ENCODE measurements at places on chromosomes 3 and 15.

DNA sequence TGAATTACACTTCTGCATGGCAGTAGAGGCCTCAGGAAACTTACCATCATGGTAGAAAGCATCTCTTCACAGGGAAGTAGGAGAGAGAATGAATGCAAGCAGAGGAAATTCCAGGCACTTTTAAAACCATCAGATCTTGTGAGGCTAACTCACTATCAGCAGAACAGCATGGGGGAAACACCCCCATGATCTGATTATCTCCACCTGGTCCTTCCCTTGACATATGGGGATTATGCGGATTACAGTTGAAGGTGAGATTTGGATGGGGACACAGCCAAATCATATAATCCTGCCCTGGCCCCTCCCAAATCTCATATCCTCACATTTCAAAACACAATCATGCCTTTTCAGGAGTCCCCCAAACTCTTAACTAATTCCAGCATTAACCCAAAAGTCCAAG, 691.1 kb downstream of the SI start:
- no peak for DNase-seq

DNA sequence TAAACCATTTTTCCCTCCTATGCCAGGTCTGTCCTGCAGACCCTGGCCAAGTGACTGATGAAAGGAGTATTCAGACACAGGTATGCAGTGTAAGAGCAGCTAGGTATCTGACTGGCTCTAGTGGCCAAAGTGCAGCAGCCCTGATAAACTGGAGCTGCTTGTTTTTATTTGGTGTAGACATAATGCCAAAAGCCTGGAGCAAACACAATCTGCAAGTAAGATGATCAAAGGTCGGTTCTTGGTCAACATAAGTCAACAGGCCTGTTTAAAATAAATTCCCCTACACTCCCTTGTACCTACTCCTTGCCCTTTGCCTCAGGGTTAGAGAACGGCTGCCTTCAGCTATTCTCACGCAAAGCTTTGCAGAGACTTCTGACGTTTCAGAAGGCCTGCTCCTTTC, 1003.1 kb downstream of the ZPLD1 start:
- DNase-seq = no peak

- DNase-seq = no peak
Observed at GRCh38 chr3:145190138-145190537, 970.8 kb downstream of the PLOD2 start.

DNA sequence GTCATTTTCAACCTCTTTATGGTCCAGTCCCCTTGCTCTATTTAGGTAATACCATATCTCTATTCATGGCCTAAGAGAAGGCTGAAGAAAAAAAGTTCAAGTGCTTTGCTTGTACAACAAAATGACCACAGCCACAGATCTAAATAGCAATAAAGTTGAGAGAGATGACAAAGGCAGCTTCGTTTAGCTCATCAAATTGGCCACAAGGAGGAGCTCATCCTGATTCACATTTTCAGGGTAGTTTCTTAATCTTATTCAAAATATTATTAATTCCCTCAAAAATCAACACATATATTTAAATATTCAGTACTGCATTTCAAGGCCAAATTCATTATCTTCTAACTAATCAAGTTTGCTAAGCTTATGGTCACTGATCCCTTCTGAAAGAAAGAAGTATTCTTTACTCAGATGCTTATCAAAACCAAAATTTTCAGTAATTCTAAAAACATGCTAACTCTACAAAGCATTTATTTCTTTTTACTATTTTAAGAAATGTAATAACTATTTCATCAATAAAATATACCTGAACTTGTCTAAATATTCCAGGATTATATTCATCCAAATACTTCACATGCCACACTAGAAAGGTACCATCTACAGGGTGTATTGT, 85.5 kb downstream of the DMXL2 start:
- DNase-seq = no peak

- no peak for DNase-seq
Observed at GRCh38 chr3:29370476-29371420, 89.9 kb downstream of the RBMS3 start.

GRCh38 chr3:28856796-28857195, 424.1 kb upstream of the RBMS3 start:
- DNase-seq = no peak

Data from C1 segment of cervical spinal cord (tissue), 14 donors.